ENCODE measurements at places on chromosomes 16 and 17. TPM values are rescaled to one million over a fixed set of nuclear protein-coding genes. Genes with fewer than 3 reads are reported as not detected.

The TTLL6 gene
- polyA plus RNA-seq = 3.1 TPM

- no peaks in the 10 kb centered on the region for H3K27me3 ChIP-seq
- no peaks in the 10 kb centered on the region for H3K4me1 ChIP-seq
- DNase-seq = no peak
- H3K27ac ChIP-seq = no peak overlapping the region
- no peak overlapping the region for H3K4me3 ChIP-seq
- H3K36me3 ChIP-seq = no peaks in the 10 kb centered on the region
These were observed 69.2 kb upstream of the DHX40 start for GRCh38 chr17:59496178-59496577.

The POLR2A gene
- 98.7 TPM for polyA plus RNA-seq

DNA sequence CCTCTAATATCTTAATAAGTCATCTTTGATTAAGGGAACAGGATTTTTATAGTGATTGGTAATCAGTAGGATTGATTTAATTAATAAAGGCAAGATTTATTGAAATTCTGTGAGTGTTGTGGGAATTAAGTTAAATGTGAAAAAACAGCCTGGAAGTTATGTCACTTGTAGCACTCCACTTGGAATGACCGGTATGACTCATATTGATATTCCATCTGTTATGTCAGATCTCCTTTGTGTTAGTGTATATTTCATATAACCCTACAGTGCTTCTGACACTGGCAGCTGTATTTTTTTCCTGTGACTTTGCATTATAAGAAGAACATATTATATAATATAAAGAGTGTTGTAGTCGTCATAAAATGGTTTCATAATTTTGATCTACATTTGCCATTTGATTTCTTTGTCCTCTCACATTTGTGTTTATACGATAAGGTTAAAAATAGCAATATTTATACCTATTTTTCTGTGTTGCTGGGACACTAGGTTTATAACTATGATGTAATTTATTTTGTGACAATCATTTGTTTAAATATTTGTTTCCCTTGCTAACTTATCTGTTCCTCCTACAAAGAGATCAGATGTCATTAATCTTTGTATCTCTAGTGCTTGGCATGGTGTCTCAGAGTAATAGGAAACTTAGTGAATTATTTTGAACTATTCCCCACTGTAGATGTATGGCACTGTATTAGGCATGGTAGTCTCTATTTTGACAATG lies 249.0 kb downstream of the BCAS3 start:
- H3K4me3 ChIP-seq = no peak overlapping the region
- no peaks in the 10 kb centered on the region for H3K36me3 ChIP-seq
- H3K4me1 ChIP-seq = no peaks in the 10 kb centered on the region
- DNase-seq = no peak
- H3K27me3 ChIP-seq = no peaks in the 10 kb centered on the region

DNA sequence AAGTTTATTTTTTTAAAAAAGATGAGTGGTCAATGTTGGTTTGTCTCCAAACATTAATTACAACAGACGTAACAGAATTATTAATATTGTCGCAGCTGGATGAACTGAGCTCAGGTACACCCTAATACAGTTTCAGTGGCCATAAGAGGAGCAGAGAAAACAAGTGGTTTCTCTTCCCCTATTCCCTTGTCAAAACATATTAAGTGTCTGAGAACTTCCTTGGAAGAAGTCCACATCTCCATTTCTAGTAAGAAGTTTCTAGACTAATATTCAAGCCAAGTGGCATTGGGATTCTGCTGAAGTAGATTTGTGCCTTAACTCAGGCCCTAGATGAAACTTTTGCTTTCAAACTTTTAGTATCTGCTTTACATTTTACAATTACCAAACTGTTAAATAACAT lies 47.7 kb downstream of the GNA13 start:
- no peak overlapping the region for H3K27ac ChIP-seq
- no peak for DNase-seq
- H3K4me1 ChIP-seq = no peaks in the 10 kb centered on the region
- no peaks in the 10 kb centered on the region for H3K27me3 ChIP-seq
- peaks cover 11% of the 10 kb centered on the region for H3K36me3 ChIP-seq

- DNase-seq = no peak
- no peaks in the 10 kb centered on the region for H3K36me3 ChIP-seq
- H3K27ac ChIP-seq = no peak overlapping the region
- H3K27me3 ChIP-seq = no peaks in the 10 kb centered on the region
- no peak overlapping the region for H3K4me3 ChIP-seq
These were observed 34.5 kb upstream of the GSE1 start for GRCh38 chr16:85578599-85578948.

GRCh38 chr16:15576960-15577958 lies 65.7 kb downstream of the MARF1 start:
- no peak overlapping the region for H3K27ac ChIP-seq
- no peak for DNase-seq
- no peaks in the 10 kb centered on the region for H3K36me3 ChIP-seq
- no peaks in the 10 kb centered on the region for H3K4me1 ChIP-seq
- no peak overlapping the region for H3K4me3 ChIP-seq

GRCh38 chr17:58414596-58414997 lies 2.7 kb downstream of the RNF43 start:
- H3K36me3 ChIP-seq = peaks cover under 1% of the 10 kb centered on the region
- H3K4me1 ChIP-seq = peaks cover 14% of the 10 kb centered on the region
- H3K27me3 ChIP-seq = no peaks in the 10 kb centered on the region
- peak overlapping the region; percentile 79 for H3K27ac ChIP-seq
- H3K4me3 ChIP-seq = peak overlapping the region; percentile 52

- no peaks in the 10 kb centered on the region for H3K36me3 ChIP-seq
- no peak overlapping the region for H3K4me3 ChIP-seq
- no peak overlapping the region for H3K27ac ChIP-seq
These were observed 137.0 kb upstream of the RCVRN start for GRCh38 chr17:10041916-10042588.

DNA sequence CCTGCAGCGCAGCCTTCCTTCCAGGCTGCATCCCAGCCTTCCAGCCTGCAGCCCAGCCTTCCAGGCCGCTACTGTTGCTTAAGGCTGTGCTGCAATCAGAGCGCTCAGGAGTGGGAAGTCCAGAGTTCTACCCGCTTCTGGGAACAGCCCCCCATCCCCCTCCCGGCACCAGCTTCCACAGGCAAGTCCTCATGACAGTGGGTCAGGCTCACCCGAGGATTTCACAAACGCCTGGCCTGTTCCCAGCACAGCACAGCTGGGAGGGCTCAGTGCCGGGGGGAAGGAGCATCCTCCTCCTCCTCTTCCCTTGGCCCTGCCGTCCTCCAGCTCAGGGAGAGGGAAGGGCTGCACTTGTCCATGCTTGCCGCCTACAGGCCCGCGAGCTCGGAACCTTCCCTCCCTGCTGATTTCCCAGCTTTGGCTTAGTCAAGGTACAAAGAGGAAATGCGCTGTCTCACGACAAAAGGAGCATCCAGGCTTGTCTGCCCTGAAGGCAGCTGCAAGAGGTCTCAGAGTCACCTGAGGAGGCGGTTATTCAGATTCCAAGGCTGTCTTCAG lies 8.3 kb downstream of the SOCS3 start:
- H3K36me3 ChIP-seq = peaks cover 8% of the 10 kb centered on the region
- H3K4me3 ChIP-seq = no peak overlapping the region
- H3K27ac ChIP-seq = peak overlapping the region; percentile 30
- H3K27me3 ChIP-seq = no peaks in the 10 kb centered on the region

GRCh38 chr17:7001318-7001961 lies 5.6 kb downstream of the ALOX12 start:
- DNase-seq = no peak
- H3K36me3 ChIP-seq = peaks cover 58% of the 10 kb centered on the region
- H3K4me3 ChIP-seq = no peak overlapping the region
- H3K27ac ChIP-seq = peak overlapping the region; percentile 84

The PMFBP1 gene
- polyA plus RNA-seq = 4.7 TPM

GRCh38 chr17:75869282-75870141 lies 8.9 kb downstream of the TRIM47 start:
- no peaks in the 10 kb centered on the region for H3K27me3 ChIP-seq
- H3K27ac ChIP-seq = peak overlapping the region; percentile 48
- DNase-seq = no peak

DNA sequence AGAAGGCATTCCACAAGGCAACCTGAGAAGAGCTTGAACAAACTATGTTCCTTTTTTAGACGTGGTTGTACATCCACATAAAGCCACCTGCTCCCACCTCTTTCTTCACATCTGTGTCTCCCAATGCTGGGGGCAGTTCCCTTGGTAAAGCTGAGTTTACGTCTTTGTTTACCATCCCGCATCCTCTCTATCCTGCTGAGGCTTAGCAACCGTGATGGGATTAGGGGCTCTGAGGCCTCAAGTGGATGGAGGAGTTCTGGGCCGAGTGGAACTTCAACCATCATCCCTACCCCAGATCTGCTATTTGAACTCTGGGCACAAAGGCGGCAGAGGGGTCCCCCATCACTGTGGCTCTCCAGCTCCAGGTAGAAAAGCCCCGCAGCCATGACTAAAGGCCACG lies 94.2 kb upstream of the CREBBP start:
- no peak overlapping the region for H3K4me3 ChIP-seq
- H3K27ac ChIP-seq = no peak overlapping the region
- no peak for DNase-seq
- H3K4me1 ChIP-seq = no peaks in the 10 kb centered on the region
- peaks cover 21% of the 10 kb centered on the region for H3K36me3 ChIP-seq

The PYCARD gene
- polyA plus RNA-seq = 42.4 TPM

- H3K27me3 ChIP-seq = no peaks in the 10 kb centered on the region
- H3K4me3 ChIP-seq = no peak overlapping the region
- no peaks in the 10 kb centered on the region for H3K4me1 ChIP-seq
These were observed 196.8 kb downstream of the TOX3 start for GRCh38 chr16:52350031-52350642.

The RNF167 gene
- 117 TPM for polyA plus RNA-seq

DNA sequence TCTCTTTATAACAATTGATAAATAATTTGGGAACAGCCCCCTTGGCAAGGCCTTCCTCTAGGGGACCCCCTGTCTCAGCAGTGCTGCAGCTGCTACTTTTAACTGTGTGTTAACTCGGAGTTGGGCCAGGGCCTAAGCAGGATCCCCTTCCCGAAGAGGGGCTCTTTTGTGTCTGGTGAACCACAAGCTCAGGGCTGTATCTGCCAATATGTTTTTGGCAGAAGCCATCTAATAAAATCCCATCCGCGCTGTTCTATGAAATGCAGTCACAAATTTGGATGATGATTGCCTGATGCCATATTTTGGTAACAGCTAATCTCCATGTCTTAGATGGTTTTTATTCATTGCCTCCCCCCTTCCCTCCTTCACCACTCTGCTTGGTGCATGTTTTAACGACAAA lies 267.7 kb downstream of the FTO start:
- H3K36me3 ChIP-seq = no peaks in the 10 kb centered on the region
- no peak overlapping the region for H3K4me3 ChIP-seq
- H3K27ac ChIP-seq = no peak overlapping the region
- DNase-seq = no peak
- H3K27me3 ChIP-seq = no peaks in the 10 kb centered on the region

GRCh38 chr17:78694805-78695531 lies 87.1 kb downstream of the CYTH1 start:
- H3K36me3 ChIP-seq = peaks cover 63% of the 10 kb centered on the region
- H3K4me1 ChIP-seq = no peaks in the 10 kb centered on the region
- H3K4me3 ChIP-seq = no peak overlapping the region
- DNase-seq = no peak
- no peak overlapping the region for H3K27ac ChIP-seq
- no peaks in the 10 kb centered on the region for H3K27me3 ChIP-seq

- peaks cover 2% of the 10 kb centered on the region for H3K36me3 ChIP-seq
- H3K27ac ChIP-seq = peak overlapping the region; percentile 93
- H3K27me3 ChIP-seq = no peaks in the 10 kb centered on the region
- DNase-seq = no peak
- no peak overlapping the region for H3K4me3 ChIP-seq
- H3K4me1 ChIP-seq = peaks cover 82% of the 10 kb centered on the region
These were observed 85.6 kb upstream of the CIBAR2 start for GRCh38 chr16:85197611-85198566.

GRCh38 chr16:67163164-67163998 lies 1.2 kb upstream of the HSF4 start:
- no peaks in the 10 kb centered on the region for H3K36me3 ChIP-seq
- DNase-seq = no peak
- peak overlapping the region; percentile 10 for H3K4me3 ChIP-seq
- peaks cover 45% of the 10 kb centered on the region for H3K4me1 ChIP-seq
- H3K27ac ChIP-seq = no peak overlapping the region

DNA sequence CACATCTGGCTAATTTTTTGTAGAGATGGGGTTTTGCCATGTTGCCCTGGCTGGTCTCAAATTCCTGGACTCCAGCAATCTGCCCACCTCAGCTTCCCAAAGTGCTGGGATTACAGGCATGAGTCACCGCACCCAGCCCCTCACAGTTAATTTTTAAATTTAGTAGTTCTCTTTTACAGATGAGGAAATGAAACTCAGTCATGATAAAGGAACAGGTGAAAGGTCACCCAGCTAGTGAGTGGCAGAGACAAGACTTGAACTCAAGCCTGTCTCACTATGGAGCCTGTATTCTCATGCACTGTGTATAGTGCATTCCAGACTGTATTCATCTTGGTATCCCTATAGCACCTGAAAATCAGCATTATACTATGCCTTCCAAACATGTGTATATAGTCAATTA lies 77.1 kb upstream of the WSB1 start:
- H3K4me3 ChIP-seq = no peak overlapping the region
- no peaks in the 10 kb centered on the region for H3K4me1 ChIP-seq
- H3K27ac ChIP-seq = no peak overlapping the region
- H3K36me3 ChIP-seq = no peaks in the 10 kb centered on the region
- no peaks in the 10 kb centered on the region for H3K27me3 ChIP-seq
- DNase-seq = no peak

DNA sequence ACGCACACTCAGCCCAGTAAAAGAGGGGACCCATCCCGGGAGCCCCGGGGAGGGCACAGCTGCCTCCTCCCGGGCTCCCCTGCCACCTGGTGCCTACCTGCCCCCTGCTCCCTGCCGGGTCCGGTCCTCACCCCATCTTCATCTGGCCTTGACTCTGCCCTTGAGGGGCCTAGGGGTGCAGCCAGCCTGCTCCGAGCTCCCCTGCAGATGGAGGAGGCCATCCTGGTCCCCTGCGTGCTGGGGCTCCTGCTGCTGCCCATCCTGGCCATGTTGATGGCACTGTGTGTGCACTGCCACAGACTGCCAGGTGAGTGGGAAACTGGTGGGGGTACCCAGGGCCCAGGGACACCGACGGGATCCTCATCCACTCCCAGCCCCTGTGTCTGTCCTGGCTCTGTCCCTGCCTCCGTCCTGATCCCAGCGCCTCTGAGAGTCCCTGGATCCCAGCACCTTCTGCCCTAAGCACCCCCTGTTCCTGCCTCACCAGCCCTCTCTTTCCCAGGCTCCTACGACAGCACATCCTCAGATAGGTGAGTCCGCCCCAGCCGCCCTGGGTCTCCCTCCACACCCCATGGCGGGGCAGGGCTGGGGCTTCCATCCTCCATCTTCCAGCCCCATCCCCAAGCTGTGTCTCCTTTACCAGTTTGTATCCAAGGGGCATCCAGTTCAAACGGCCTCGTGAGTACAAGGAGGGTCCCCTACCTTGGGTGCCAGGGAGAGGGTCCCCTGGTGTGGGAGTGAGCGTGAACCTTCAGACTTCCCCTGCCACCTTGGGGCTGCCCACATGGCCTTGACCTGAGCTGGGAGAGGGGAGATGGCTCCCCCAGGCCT lies 574 bp downstream of the LAT start:
- H3K36me3 ChIP-seq = peaks cover 68% of the 10 kb centered on the region
- H3K27me3 ChIP-seq = no peaks in the 10 kb centered on the region
- no peak overlapping the region for H3K4me3 ChIP-seq
- no peaks in the 10 kb centered on the region for H3K4me1 ChIP-seq
- DNase-seq = no peak

The TNFRSF13B gene
- polyA plus RNA-seq = 0.07 TPM
